GM18507 (cell line): ENCODE measurements at places on chromosomes 5 and 9.

DNA sequence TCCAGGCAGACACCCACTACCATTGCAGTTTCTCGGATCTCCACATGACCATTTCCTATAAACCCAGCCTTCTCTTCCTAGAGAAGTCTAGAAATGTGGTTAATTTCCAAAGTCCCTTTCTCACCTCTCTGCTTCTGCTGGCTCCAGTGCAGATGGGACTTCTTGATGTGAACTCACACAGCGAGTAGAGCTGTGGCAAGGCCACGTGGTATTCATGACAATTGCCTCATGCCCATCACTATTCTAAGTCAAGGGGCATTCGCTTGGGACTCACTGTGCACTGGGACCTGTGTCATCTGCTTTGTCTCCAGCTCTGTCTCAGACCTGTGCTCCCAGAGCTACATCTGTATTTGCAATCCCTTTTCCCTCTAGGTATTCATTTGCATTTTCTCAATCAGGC, 6.2 kb downstream of the CD180 start:
- no peak for DNase-seq

- DNase-seq: no peak
Measured at GRCh38 chr5:132987531-132988408, 24.3 kb upstream of the AFF4 start.

DNA sequence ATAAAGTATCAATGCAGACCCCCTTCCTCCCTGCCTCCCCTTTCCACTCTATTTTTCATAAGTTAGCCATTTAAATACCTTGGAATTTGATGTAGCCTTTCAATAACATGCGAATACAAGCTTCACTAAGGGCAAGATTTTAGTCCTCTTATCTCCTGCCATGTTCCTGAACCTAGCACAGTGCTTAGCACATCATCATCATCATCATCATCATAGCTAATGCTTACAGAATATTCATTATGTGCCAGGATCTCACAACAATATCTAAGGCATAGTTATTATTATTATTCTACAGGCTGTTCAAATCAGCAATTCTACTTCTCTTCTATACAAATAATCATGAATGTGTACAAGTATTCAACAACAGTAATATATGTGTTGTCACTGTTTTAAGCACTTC, 20.4 kb downstream of the KLHL3 start:
- no peak for DNase-seq

- no peak for DNase-seq
Measured at GRCh38 chr5:60479542-60479941, 220.4 kb downstream of the DEPDC1B start.

GRCh38 chr5:80082281-80082680, 47.1 kb downstream of the THBS4 start:
- no peak for DNase-seq

DNA sequence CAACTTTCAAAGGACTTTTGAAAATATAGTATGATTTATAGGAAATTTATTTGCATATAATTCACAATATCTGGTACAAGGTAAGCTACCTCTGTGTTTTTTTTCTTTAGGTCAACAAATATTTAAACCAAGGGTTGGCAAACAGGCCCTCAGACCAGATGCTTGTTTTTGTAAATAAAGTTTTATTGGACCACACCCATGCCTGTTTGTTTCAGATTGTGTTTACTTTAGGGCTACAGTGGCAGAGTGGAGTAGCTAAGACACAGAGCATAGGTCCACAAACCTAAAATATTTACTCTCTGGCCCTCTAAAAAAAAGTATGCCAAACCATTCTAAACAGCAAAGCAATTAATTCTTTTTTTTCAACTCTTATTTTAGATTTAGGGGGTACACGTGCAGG, 119.7 kb upstream of the CCDC152 start:
- no peak for DNase-seq

DNA sequence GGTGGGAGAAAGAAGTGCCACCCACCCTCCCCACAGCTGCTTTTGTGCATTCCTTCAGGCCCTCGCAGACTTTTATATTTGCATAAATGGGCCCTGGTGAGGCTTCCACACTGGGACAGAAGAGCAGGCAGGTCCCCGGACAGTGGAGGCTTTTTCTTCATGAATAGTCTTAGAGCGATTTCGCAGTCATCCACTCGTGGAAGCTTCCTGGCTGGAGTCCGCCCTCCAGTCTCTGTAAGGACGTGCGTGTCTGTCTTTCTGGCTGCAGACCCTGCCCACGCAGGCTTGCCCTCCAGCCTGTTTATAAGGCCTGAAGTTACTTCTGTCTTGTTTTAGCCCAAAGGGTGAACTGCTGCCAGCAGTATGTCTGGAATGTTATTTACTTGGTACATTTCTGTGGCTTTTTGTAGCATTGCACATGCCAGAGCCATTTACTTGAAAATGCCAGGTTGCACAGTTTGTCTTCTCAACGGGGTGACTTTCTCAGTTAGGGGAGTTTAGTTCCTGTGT, 195.7 kb downstream of the AOPEP start:
- no peak for DNase-seq
